Activated CD8-positive, alpha-beta T cell treated with anti-CD3 and anti-CD28 coated beads for 36 hours (primary cell): ENCODE measurements at places on chromosomes 16 and 17. TPM values are rescaled to one million over a fixed set of nuclear protein-coding genes. Genes with fewer than 3 reads are reported as not detected.
A peak's percentile ranks its signal among the peaks of the same experiment; 100 is the strongest.

Gene LRRC37B
- 15.5 TPM for total RNA-seq

Gene C16orf92
- total RNA-seq, result not detected

Gene PIMREG
- total RNA-seq, result 3.7 TPM

Gene BICDL2
- 0.77 TPM for total RNA-seq

Gene ADGRG1
- total RNA-seq, result 4.9 TPM

Gene ZP2
- total RNA-seq, result not detected

Gene SMIM36
- total RNA-seq, result not detected

- no peak for DNase-seq
Measured at GRCh38 chr17:61465550-61466237, 13.5 kb downstream of the TBX4 start.

DNA sequence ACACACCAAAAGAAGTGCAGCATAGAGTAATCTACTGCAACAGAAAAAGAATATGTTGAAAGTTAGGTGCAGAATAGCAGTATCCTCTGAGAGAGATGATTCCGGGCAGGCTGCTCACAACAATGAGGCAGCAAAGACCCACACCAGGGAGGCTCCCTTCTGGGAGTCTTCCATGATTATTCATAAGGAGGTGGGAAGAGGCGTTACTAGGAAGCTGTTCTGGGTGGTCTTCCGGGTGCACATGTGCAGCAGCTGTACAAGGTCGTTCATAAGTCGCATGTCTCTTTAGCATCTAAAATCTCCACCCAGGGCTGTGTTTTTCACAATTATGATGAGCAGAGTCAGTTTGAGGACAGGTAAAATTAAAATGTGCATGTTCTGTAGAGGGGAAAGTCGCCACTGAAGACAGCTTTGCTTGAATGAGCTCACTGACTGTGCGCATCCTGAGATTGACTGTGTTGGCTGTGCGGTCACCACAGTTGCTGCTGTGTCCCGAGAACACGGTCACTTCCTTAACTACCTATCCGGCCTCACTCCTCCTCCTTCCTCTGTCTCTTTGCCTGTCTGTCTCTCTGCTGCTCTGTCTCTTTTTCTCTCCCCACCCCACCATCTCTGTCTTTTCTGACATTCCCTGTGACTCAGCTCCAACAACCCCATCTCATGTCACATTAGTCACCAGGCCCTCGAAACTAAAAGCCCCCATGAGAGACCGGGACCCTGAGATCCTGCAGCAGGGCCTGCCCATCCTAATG lies 125.5 kb upstream of the HSBP1 start:
- DNase-seq, result no peak

DNA sequence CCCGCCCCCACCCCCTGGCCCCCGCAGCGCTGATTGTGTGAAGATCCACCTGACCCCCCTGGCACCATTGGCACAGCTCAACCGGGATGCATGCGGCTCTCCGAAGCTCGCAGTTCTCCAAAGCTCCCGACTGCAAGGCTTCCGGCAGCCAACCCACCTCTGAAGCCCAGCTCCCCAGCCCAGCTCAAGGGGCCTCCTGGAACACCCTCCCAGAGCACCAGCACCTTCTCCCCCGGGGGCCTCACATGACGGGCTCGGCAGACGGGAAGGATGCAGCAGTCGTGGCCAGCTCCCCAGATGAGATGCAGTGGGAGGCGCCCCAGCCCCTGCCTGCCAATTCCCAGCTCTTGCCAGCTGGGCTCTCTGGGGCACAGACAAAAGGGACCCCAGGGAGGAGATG lies 215.3 kb downstream of the ZNF423 start:
- no peak for DNase-seq

DNA sequence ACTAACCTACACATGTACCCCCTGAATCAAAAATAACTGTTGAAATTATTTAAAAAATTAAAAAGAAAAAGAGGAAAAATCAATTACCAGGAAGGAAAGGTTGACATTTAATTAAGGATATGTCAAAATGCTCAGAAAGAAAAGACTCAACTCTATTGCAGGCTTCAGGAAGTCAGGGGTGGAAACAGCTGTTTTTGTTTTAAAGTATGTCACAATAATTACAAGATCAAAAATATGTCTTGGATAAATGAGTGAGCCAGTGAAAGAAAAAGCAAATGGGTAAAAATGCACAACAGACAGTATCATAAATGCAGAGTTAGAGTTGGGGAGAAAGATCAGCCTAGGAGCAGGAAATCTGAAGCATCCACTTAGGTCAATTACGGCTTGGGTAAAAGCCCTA lies 146.0 kb downstream of the CDH11 start:
- no peak for DNase-seq

GRCh38 chr16:49503256-49504022 lies 129.8 kb downstream of the C16orf78 start:
- no peak for DNase-seq

- DNase-seq, result no peak
Measured at GRCh38 chr16:77805398-77805797, 17.0 kb downstream of the VAT1L start.

DNA sequence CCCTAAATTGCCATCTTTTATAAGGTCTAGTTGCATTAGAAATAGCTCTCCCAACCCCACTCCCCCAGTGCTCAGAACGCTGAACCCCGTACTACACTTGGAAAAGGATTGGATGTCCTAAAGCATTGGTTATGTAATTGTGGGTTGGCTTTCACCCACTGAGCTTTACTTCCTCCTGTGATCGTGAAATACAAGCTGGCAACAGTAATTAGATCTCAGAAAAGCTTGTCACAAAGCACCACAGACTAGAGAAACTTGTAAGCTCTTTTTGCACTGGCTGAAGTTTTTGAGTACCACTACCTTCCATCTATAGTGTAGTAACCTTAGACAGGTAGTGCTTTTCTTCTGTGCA lies 54.4 kb downstream of the SIAH1 start:
- DNase-seq, result no peak

GRCh38 chr17:39261286-39261685 lies 35.5 kb upstream of the STAC2 start:
- DNase-seq, result peak; percentile 66

GRCh38 chr17:30290696-30291542 lies 825 bp downstream of the BLMH start:
- peak; percentile 61 for DNase-seq

DNA sequence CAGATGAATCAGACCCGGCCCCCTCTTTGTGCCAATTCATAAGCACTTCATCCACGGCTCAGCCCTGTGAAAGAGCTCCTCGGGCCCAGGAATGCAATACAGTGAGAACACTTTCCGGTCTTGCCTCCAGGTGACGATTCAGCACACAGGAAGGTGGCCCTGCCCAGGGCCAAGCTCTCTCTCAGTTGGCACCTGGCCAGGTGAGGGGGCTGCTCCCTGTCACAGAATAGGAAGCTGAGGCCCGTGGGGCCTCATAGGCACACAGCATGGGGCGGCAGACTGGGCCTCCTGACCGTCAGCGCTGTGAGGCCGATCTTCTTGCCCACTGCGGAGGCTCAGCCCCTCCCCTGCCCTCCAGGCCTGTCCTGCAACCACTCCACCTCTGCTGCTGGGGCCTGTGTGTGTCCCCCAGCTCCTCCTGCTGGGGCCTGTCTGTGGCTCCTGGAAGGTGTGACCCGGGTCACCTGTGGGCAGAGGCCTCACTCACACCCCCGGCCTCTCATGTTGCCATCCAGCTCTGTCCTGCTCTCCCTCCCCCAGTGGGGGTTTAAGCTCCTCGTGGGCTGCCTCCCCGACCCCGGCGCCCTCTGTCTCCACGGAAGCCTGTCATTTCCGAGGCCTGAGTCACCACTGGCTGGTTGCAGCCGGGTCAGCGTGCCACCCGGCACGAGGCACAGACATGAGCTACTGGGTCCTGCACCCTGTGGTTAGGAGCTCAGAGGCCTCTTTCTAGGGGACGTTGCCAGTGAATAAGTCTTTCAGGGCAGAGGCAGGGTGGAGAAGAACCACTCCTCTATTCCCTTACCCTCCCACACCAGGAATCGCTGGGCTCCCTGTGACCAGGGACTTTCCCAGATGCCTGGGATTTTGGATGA lies 114.4 kb downstream of the SEC14L1 start:
- DNase-seq, result no peak

DNA sequence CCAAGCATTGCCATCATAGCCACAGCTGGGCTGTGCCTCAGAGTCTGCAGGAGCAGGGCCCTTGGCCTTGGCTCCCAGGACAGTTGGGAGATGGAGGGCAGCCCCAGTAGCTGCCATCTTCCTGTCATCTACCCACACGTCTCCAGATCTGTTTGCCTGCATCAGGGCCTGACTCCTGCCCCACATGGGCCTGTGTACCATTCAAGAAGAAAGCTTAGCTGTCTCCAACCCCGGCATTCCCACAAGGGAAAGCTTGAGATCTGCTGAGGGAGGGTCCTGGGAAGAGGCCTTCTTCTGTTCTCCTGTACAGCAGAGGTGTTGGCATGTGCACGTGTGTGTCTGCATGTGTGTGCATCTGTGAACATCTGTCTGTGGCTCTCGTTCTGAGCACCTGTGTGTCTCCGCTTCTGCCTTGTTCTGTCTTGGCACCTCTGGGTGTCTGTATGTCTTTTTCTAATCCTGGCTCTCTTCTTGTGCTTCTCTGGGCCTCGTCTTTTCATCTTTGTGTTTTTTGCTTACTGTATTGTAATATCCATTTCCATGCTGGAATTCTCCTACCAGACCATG lies 122.2 kb downstream of the MRM1 start:
- peak; percentile 17 for DNase-seq

GRCh38 chr16:13839577-13839976 lies 80.4 kb upstream of the ERCC4 start:
- DNase-seq, result no peak

- no peak for DNase-seq
Measured at GRCh38 chr17:34265711-34266110, 4.3 kb upstream of the CCL7 start.
